Activated CD4-positive, alpha-beta T cell treated with anti-CD3 and anti-CD28 coated beads for 4 hours (primary cell): ENCODE measurements at places on chromosomes 16 and 17.

DNA sequence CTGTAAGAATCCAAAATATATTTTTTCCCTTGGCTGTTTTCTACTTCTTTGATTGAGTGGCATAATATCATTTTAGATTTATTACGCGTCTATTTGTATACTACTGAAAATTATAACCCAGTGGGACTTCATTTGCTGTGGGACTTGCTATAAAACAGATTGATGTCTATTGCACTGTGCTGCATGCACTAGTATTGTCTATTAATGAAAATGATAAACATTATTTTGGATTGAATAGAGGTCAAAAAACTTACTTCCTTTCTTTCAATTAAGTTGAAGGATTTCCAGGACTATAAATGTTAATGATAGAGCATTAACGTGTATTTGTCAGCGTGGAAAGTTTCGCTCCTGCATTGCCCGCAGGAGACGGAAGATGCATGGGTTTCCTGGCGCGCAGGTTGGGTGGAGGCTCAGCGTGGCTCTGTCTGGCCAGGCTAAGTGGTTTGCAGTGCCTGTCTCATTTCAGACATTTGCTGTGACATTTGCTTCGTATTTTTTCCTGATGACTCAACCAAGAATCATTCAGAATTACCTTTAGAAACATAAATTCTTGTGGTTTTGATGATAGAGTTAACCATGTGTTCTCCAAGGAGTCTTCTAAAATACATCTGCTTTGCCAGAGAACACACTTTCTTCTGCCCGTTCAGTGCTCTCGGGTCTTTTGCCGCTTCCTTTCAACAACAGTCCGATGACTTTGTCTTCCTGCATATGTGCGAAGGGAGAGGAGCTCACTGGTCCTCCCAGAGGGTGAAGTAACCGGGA lies 216.7 kb downstream of the RPTOR start:
- DNase-seq, result peak; percentile 79

- DNase-seq, result no peak
Measured at GRCh38 chr16:20911361-20911760, 10.8 kb downstream of the LYRM1 start.

DNA sequence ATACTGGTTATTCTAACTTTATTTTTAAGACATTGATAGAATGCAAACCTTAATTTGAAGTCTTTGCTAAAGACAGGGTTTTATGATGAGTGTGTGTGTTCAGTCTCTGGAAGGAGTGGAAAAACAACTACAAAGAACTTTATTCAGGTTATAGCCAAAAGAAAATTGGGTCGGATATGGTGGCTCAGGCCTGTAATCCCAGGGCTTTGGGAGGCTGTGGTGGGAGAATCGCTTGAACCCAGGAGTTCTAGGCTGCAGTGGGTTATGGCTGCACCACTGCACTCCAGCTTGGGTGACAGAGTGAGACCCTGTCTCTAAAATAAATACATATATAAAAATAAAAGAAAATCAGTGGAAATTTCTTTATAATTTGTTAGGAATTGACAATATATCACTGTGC lies 581.5 kb upstream of the CA10 start:
- DNase-seq, result no peak

- DNase-seq, result no peak
Measured at GRCh38 chr16:90000733-90001427, 18.4 kb downstream of the DBNDD1 start.

DNA sequence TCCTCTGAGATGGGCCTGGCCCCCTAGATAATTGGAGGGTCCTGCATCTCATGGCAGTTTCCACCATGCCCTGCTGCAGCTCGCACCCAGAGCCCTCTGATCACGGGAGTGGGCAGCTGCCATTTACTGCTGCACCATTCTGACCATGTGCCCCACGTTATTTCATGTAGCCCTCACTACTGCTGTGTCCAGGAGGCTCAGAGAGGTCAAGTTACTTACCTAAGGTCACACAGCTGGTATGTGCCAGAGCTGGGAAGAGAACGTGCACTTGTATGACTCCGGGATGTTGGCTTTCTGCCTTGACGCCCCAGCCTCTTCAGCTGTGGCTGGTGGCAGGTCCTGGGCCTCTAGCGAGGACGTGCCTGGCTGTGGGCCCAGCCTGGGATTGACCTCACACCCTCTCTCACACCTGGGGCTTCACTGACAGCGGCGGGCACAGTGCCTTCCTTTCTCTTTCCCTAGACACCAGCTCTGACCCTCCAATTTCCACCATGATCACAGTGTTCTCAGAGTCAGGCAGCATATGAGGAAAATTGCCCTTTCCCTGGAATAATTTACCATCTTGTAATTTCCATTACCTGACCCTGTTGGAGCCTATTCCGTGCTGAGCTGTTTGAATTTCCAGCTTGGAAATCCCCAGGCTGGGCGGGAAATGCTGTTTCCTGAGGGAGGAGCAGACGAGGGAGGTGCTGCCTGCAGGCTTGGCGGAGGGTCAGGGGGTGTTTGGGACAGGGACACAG lies 18.5 kb upstream of the DOC2B start:
- DNase-seq, result no peak

DNA sequence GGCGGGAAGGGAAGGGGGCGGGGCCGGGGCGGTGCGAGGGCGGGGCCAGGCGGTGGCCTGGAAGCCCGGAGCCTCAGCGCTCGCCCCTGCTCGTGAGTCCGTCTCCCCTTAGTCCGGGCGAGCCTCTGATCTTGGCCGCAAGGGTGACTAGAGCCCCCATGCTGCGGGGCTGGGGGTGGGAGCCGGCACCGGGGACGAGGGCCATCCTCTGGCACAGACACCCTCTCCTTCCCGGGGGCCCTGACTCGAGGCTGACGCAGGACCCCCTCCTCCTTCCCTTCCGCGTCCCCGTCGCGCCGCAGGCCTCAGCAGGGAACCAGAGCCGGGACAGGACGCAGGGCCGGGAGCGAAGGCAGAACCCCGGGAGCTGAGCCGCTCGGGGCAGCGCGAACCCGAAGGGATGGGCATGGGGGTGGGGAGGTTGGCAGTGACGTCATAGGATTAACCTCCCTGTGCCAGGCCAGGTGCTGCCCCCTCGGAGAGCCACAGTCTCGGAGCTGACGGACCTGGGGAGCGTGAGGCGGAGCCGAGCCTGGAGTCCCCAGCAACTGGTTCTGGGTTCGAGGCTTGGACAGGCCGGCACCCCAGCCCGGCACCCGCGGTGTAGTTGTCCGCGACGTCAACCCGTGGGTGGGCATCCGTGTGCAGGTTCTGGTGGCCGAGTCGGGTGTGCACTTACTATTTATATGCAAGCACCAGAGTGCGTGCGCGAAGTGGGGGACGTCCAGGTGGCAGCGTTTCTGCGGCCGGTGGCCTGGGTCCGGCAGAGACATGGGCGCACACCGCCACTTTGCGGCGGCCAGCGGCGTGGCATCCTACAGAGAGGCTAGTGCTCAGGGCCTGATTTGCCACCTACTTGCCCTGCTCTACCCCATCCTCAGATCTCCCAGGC lies 503 bp upstream of the PLCD3 start:
- peak; percentile 76 for DNase-seq

DNA sequence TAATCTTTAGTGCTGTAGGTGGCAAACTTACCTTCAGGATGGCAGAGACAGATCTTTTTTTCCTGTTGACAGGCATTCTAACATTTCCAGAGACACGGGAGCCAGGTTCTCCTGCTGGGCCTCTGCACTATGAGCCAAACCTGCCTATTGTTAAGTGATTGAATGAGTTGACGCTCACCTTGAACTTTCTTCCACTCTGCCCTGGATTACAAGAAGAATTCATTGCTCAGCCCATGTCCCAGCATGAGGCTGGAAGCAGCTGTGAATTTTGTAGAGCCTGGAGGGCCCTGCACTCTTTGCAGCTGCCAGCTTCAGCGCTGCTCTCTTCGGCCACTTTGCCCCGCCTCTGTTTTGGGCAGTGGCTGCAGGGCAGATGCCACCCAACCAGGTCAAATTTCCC lies 9.4 kb upstream of the SLC7A5 start:
- no peak for DNase-seq

- DNase-seq, result no peak
Measured at GRCh38 chr17:83006515-83007455, 72.6 kb upstream of the METRNL start.

GRCh38 chr17:8991514-8992285 lies 26.2 kb upstream of the PIK3R5 start:
- DNase-seq, result peak; percentile 55

DNA sequence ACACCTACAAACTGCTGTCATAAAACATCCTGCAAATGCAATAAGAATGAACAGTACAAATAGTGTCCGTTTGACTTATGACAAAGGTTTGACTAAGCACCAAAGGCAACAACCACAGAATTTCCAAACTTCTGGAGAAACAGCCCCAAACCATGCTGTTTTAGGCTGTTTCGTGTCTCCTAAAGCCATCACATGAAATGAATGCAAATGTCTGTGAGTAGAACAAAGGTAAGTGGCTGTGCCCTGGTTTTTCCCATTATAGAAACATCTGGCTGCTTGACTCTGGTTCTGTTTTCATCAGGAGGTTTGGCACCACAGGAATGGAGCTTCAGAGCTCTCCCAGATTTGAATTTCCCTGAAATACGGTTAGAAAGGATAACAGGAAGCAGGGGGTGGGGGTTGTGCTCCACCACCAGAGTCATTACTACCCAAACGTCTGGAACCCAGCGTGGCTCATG lies 4.6 kb upstream of the EMP2 start:
- DNase-seq, result no peak
